ENCODE measurements at places on chromosomes 5 and 9.

- DNase-seq, result no peak
Observed at GRCh38 chr5:124459984-124460383, 286.5 kb downstream of the ZNF608 start.

GRCh38 chr9:113509463-113509862 is 45.9 kb downstream of the RGS3 start:
- DNase-seq, result no peak

DNA sequence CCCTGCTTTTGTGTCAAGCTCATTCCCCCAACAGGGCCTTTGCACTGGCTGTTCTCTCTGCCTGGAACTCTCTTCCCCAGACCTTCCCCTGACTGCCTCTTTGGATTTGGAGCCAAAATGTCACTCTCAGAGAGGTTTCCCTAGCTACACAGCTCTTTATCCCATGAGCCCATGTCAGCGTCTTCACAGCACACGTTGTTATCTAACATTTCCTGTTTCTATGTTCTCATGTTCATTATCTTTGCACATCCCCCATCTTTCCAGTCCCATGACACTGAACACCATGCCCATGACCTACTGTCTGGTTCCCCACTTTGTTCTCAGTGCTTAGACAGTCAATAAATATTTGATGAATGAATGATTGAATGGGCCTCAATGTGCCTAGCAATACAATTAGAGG is 26.3 kb upstream of the ARSI start:
- DNase-seq, result no peak

DNA sequence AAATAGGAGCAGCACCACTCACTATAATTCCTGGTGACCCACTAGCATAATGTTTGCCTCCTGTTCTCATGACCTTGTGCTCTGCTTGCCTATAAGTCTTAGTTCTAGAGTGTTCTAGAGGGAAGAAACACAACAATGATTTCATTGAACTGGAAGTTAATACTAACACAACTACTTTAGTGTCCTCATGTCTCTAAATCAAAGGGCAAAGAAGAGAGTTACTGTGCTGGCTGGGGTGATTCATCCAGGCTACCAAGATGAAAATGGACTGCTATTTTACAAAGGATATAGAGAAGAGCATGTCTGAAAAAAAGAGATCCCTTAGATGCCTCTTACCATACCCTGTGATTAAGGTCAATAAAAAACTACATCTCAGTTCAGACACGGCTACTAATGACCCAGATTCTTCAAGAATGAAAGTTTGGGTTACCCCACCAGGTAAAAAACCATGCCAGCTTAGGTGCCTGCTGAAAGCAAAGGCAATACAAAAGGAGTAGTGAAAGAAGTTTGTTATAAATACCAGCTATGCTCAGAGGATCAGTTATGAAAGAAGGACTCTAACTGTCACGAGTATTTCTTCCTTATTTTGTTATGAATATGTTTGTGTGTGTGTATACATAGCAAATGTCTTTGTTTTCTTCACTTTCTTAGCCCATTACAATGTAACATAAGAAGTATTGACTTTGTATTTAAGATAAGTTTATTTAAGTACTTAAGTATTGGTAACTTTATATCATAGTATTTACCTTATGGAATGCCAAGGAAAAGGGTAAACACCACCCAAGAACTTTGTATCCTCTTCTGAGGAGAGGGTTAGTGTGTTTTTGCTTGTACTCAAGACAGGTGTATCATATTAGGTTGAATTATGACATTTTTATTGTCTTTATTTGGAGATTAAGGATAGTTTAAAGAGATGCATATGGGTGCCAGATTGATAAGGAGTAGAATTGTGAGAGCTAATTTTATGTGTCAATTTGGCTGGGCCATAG is 314.1 kb upstream of the PTGER4 start:
- DNase-seq, result no peak

- no peak for DNase-seq
Observed at GRCh38 chr9:18606846-18607245, 132.9 kb downstream of the ADAMTSL1 start.

- DNase-seq, result no peak
Observed at GRCh38 chr9:127559247-127559680, 52.8 kb upstream of the STXBP1 start.

- DNase-seq, result no peak
Observed at GRCh38 chr9:137626464-137626863, 7.7 kb downstream of the EHMT1 start.

GRCh38 chr5:12313602-12314001 is 409.4 kb upstream of the CTNND2 start:
- no peak for DNase-seq

GRCh38 chr9:107717529-107718314 is 228.2 kb upstream of the KLF4 start:
- DNase-seq, result no peak

DNA sequence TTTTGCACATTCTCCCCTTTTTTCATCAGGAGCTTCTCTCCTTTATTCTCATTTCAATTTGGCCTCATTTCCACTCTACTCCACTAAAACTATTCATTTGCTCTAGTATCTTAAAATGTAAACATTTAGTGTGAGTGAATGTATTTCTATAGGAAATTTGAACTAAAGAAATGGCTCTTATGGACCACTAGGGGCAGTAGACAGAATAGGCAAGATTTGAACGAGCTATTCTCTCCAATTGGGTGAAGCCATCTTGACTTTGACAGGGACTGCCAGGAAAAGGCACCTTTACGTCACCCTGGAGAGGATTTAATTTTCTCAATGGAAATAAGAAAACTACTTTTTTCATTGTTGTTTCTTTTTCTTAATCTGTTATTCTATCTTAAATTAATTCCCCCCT is 666.3 kb downstream of the DNAH5 start:
- no peak for DNase-seq

DNA sequence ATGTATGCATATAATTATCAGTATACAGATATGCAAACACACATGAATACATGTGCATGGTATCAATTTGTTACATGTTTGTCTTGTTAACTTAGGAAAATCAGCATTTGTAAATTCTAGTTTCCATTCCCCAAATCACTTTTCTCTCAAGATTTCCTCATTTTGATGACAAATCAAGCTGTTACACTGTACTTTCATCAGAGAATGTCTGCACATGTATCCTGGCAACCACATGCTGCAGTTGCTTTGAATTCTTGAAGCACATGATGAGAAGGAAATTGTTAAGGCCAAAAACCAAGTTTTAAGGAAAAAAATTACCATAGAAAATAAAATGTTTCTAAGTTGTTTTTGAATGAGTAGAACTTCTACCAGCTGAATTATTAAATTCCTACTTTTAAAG is 1834.5 kb downstream of the EFNA5 start:
- no peak for DNase-seq

DNA sequence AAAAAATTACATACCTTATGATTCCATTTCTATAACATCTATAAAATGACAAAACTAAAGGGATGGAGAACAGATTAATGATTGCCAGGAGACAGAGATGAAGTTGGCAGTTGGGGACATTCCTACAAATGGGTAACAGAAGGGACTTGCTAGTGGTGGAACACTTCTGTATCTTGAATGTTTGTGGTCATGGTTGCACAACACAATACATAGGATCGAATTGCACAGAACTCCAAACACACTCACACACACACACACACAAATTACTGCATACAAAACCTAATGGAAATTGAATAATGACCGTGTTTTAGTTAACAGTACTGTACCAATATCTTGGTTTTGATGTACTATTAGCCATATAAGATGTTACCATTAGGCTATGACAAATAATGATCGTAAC is 330.7 kb upstream of the POU5F2 start:
- no peak for DNase-seq

All from stimulated activated CD4-positive, alpha-beta T cell treated with anti-CD3 and anti-CD28 coated beads, Interleukin-1b, Interleukin-23, amount 100 ng/mL, for 4 hours (primary cell).